Right renal cortex interstitium (tissue), 3 donors: ENCODE measurements at places on chromosomes 1 and 21. TPM values are rescaled to one million over a fixed set of nuclear protein-coding genes. Genes with fewer than 3 reads are reported as not detected.

- no peak for DNase-seq
These were observed 108.9 kb upstream of the GJB5 start for GRCh38 chr1:34645919-34646318.

DNA sequence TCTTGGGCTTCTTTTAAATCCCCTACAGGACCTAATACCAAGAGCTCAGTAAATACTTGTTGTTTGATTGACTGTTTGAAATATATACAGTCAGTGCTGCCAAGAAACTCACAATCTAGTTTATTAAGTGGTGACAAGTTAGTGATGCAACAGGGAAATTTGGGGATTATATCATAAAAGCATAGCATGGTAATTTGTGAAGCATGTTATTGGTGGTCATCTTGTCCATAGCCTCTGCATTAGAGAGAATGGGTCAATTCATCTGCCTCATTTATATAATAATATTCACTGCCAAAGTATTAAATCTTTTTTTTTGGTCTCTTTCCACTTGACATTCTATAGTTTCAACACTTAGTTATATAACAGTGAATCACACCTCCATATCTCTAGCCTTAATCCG, 138.2 kb upstream of the SPAG17 start:
- no peak for DNase-seq

DNA sequence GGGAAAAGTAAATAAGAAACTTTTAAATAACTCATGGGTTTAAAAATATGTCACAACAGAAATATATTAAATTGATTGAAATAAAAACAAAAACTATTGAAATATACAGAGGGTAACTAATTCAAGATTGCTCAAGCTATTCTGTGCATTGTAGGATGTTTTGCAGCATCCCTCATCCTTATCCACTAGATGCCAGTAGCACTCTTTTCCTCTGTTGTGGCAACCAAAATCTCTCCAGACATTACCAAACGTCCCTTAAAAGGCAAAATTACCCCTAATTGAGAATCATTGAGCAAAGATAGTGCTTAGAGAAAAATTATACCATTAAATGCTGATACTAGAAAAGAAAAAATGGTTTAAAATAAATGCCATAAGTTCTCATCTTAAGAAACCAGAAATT, 682.6 kb downstream of the RWDD3 start:
- DNase-seq, result no peak

DNA sequence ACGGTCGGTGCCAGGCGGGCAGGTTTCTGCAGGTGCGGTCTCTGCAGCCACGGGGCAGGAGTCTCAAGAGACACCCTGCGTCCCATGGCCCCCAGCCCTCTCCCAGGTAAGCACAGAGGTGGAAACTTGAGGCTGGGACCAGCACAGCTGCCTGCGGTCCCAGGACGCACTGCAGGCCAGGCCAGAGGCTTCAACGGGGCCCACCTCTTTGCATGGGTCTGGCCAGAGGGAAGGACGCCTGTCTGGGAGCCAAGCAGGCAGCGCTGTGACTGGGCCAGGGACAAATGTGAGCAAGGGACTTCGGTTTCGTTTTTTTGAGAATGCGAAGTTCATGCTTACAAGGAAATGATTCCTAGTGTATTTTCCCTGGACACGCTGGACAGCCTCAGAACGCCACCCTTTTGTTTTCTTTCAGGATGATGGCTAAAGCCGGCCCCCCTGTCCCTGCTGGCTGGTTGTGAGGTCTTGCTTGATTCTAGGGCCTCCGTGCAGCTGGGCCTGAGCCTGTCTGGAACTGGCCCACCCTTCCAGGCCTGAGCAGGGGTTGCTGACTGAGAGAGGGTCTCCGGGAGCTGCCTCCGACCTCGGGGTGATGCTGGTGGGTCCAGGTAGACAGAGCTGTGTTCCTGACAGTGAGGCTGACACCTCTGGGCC, 38.3 kb downstream of the MORN1 start:
- DNase-seq, result no peak

DNA sequence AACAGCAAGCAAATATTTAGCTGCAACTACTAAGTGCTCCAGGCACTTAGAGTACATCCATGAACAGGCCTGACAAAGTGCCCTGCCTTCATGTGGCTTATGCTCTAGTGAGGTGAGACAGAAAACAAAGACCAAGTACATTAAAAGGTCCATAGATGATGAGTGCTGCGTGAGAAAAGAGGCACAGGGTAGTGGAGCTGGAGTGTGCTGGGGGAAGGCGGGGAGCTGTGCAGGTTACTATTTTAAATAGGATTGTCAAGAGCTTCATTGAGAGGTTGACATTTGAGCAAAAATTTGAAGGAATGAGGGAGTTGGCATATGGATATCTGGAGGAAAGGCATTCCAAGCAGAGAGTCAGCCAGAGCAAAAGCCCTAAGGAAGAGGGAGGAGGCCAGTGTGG, 29.3 kb upstream of the RXRG start:
- no peak for DNase-seq

DNA sequence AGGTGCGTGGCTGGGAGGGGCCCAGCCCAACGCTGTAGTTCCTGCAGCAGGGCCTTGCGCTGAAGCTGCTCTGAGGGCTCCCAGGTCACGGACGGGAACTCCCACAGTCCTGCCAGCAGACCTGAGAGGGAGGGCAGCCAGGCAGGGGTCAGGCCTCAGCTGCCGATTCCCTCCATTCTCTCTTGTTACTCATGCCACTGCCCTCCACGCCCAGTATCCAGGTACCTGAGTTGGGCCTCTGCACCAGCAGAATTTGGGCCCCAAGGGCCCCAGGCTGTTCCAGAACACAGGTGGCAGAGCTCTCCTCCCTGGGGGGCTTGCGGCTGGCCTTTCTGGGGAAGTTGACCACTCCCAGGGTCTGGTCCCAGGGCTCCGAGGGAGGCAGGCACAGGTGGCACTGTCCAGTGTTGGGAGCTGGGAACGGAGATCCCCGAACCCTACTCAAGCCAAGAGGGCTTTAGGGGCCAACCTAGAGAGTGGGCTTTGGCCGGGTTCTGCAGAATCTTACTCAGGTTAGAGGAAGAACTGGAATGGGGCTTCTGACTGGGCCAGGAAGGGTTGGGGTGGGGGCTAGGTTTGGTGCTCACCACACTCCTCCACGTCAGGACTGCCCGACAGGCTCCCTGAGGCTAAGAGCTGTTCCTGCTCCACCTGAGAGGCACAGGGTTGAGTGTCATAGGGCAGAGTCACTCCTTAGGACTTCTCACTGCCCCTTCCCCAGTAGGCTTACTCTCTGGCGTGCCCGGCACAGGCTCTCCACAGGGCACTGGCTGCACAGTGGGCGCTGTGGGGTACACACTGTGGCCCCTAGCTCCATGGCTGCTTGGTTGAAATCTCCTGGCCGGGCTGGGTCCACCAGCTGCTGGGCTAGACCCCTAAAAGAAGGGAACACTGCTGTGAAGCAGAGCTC, 5.0 kb downstream of the HPDL start:
- DNase-seq, result no peak

GRCh38 chr1:230715510-230715909, 1.6 kb upstream of the AGT start:
- no peak for DNase-seq

GRCh38 chr1:47837056-47837830, 159.9 kb downstream of the TRABD2B start:
- no peak for DNase-seq

- DNase-seq, result no peak
These were observed 805 bp downstream of the ZNHIT6 start for GRCh38 chr1:85707267-85707989.

DNA sequence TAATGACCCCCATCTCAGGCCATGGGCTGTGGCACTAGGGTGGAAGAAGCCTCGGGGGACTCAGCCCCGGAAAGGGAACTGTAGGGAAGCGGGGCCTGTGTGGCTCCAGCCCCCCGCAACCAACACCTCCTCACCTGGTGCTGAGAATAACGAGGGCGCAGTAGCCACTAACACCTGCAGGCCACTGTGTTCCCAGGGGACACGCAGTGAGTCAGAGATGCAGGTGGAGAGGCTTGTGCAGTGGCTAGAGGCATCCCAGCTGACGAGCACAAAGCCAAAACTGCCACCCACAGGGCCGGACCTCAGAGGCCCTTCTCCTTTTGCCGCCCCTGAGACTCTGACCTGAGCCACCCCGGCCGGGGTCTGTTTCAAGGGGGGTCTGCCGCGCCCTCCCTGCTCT, 33.5 kb upstream of the CCDC27 start:
- no peak for DNase-seq

GRCh38 chr1:33078030-33078591, 2.8 kb upstream of the AZIN2 start:
- DNase-seq, result no peak

DNA sequence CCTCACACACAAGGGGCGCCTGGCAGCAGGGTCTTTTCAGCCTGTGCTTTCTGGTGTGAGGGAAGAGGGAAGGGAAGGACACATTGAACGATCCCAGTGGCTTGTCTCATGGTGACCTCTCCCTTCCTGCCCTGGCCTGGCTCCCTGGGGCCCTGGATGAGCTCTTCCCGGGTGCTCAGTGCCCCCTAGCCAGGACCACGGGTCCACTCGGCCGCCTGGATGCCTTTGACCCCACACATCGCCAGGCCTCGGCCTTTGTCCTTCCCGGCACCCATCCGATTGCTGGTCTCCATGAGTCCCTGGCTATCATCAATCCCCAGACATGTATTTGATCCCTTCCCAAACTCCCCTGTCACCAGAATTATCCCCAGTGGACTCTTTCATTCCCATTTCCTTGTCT, 6.0 kb upstream of the TFF3 start:
- no peak for DNase-seq

- peak; percentile 35 for DNase-seq
These were observed 9.8 kb downstream of the NHLH1 start for GRCh38 chr1:160376525-160377131.

GRCh38 chr1:116433275-116434257, 60.5 kb downstream of the ATP1A1 start:
- DNase-seq, result no peak

- DNase-seq, result no peak
These were observed 131.6 kb downstream of the BEND5 start for GRCh38 chr1:48644905-48645605.

- DNase-seq, result no peak
These were observed 6.7 kb downstream of the PIK3CD start for GRCh38 chr1:9658199-9658598.

- no peak for DNase-seq
These were observed 334.7 kb downstream of the AMY1C start for GRCh38 chr1:104084380-104084779.

GRCh38 chr1:100353071-100353801, 930 bp downstream of the CDC14A start:
- DNase-seq, result no peak

DNA sequence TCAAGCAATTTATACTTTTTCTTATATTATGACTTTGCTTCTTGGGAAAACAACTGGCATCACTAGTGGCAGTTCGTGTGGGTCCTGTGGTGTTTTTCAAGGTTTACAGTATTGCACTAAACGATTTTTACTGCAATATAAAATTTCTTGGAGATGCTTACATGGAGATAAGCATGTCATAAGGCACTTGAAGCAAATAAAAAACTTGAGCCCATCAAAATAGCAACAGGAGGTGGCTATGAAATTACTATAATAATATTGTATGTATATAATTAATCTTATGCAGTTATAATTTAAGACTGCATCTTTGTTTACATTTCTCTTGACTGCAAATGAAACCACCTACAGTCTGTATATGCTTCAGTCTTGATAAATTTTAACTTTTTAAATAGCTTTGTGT, 29.3 kb upstream of the CHAF1B start:
- no peak for DNase-seq

CD48 gene
- 2.3 TPM for polyA plus RNA-seq

RPE65 gene
- polyA plus RNA-seq, result 0.14 TPM

TRAF3IP3 gene
- 2.0 TPM for polyA plus RNA-seq

CHODL gene
- 62.5 TPM for polyA plus RNA-seq

GPR89B gene
- 56.5 TPM for polyA plus RNA-seq

PEAR1 gene
- 16.7 TPM for polyA plus RNA-seq

BLACAT1 gene
- 2.6 TPM for polyA plus RNA-seq

PTPN7 gene
- polyA plus RNA-seq, result 0.89 TPM
